ENCODE measurements at places on chromosomes 12 and 14. TPM values are rescaled to one million over a fixed set of nuclear protein-coding genes. Genes with fewer than 3 reads are reported as not detected.

Gene ADGRD1
- 110 TPM for total RNA-seq

Gene BCL2L14
- not detected for total RNA-seq

Gene TAS2R42
- not detected for total RNA-seq

Gene MYBPC1
- total RNA-seq = 1.5 TPM

Gene CMTM5
- total RNA-seq = 31.5 TPM

Gene TSPAN19
- 0.22 TPM for total RNA-seq

Gene APOF
- total RNA-seq = not detected
